CD4-positive, alpha-beta T cell treated with Interleukin-15 for 4 hours (primary cell): ENCODE measurements at places on chromosomes 6 and 20.

DNA sequence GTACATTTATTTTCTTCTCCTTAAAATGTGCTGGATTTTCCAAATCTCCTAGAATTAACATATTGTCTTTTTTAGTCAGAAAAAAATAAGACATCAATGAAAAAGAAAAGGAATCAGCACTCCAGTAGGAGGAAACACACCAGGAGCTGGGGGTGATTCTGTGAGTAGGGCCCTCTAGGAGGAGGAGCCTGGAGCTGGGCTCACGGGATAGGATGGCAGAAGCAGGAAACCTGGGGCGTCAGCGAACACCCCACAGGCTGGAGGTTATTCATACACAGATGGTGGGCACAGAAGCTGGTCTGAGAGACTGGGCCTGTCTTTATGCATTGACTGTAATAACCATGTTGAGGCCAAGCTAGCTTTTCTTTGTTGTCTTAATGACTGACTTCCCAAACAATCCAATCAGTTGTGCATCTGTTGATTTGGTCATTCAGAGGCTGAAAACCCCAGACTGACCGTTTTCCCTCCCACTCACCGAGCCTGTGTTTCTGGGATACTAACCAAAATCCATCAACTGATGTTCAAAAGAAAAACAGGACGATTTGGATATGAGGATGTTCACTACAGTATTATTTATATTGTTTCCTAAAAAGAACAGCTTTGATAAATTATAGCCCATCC, 53.1 kb downstream of the CPNE5 start:
- DNase-seq: no peak

DNA sequence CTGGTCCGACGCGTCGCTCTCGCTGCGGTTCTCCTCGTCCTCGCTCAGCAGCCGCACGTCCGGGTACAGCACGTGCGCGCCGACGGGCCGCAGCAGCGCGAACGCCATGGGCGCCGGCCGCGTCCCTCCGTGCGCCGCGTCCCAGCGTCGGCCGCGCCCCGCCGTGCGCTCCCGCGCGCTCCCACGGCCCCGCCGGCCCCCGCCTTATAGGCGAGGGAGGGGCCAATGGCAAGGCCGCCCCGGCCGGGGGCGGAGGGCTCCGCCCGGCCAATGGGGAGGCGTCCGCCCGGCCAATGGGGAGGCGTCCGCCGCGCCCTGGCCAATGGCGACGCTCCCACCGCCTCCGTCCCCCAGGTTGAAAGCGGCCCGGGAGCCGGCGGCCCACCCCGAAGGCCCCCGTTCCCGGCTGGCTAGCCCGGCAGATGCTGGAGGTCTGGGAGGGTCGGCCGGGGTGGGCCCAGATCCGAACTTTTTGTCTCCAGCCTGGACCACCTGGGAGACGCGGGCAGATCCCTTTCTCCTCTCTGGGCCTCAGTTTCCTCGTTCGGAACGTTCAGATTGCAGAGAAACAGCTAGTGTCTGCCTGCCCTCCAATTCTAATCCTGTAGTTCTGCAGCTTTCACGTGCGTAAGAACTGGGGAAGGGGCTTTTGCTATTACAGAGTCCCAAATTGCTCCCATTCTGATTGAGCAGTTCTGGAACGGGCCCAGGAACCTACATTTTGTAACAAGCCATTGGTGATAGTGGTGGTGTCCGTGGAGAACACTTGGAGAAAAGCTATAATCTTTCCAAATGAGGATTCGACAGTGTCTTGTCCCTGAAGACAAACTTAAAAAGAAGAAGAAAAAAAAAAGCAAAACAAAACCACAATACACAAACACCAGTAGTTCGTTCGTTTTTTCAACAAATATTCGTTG, at the start of gene TCF15:
TSS of gene TCF15 (minus strand) at position 180 of the 917 bp plus-strand sequence. CDS start at position 108, 72 bp downstream.
- no peak for DNase-seq

GRCh38 chr6:145842693-145843546, 28.3 kb upstream of the FBXO30 start:
- no peak for DNase-seq

- DNase-seq: no peak
Observed at GRCh38 chr6:161169696-161170095, 104.2 kb downstream of the AGPAT4 start.

- no peak for DNase-seq
Observed at GRCh38 chr6:24882835-24883555, 52.8 kb downstream of the RIPOR2 start.

GRCh38 chr20:31712112-31712553, 10.5 kb downstream of the BCL2L1 start:
- DNase-seq: no peak

DNA sequence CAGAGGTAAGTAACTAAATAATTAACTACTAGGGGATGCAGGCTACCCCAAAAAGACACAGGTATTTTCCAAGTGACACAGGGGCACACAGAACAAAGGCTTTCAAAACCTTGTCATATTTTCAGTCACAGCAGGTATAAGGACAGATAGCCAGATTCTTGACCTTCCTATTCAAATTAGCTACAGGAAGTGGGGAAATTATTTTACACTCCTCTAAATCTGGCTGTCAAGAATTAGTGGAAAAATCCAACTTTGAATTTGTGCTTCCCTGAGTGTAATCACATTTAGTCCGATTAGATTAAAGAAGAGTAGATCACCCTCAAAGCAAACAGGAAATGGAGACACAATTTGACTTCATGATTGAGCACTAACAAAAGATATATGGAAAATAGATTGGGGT, 60.6 kb downstream of the SYNE1 start:
- DNase-seq: no peak

DNA sequence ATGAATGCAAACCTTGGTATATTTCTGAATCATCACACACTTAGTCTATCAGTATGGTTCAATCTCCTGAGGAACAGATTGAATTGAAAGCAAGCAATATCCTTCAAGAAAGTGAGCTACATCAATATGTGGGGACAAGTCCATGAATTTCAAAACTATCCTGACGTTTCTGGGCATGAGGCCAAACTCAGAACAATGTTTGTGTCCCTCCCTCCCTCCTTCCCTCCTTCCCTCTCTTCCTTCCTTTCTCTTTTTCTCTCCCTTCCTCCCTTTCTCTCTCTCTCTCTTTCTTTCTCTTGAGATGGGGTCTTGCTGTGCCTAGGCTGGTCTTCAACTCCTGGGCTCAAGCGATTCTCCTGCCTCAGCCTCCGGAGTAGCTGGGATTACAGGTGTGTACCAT, 27.9 kb upstream of the SYNCRIP start:
- DNase-seq: no peak

DNA sequence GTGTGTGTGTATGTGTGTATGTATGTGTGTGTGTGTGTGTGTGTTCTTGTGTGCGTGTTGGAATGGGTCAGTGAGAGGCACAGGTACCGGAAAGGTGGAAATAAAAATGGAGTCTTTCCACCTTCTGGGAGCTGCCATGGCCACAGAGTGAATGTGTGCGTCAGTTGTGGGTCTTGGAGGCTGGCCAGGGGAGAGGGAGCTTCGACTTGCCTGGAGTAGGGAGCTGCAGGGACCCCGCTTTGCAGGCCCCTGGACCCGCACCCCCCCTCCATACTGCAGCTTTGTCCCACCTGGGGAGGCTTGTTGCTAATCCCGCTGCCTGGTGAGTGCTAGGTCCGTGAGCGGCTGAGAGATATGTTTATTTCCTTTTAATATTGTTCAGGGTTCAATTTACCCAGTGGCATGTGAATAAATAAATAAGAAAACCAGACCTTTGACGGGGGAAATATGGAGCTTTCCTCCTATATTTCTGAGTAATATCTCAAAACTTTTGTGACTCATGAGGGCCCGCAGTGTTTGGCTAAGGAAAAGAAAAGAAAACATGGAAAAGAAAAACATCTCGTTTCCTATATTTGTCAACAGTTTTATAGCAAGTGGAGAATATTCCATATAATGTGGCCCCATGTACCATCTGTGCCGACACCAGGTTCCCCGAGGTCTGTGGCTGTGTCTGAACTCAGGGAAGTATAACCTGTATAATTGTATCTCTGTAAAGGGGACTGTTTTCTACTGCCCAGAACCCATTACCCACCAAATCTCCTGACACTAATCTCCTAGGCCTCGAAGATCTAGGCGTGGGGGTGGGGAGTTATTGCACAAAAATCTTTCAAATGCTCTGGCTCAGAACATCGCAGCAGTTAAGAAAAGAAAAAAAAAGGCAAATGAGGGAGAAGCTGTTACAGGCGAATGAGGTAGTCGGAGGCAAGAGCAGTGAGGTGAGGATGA, 24.6 kb upstream of the CCDC167 start:
- DNase-seq: no peak

GRCh38 chr20:38242848-38243708, 17.5 kb downstream of the KIAA1755 start:
- no peak for DNase-seq

DNA sequence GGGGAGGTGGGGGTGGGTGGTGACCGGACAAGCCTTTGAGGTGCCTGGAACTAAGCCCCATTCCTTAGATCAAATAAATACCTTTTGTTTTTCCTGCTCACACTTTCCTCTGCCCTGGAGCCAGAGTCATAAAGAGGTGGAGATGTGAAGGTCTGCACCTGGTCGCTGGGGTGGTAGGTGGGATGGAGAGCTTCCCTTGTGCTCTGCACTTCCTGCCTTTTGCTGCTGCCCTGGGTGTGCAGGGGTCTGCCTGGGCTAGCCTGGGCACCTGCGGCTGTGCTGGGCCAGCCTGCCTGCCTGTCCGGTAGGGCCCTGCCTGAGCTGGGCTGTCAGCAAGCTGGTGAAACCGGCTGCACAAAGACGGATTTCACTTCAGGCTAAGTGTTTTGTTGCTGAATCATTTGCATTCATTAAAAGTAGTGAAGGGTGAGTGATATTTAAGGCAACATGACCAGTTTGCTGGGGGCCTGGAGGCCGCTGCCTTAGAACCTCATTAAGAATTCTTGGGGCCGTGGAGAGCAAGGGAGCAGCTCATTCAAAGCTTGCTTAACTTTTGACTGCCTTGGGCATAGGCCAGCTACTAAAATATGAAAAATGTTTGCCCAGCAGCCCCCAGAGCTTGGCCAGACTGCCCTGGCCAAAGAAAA, 20.5 kb downstream of the PTK7 start:
- DNase-seq: no peak

GRCh38 chr6:64672651-64673050, 1034.4 kb downstream of the EYS start:
- DNase-seq: no peak

GRCh38 chr6:136051140-136051775, 198.9 kb downstream of the MTFR2 start:
- DNase-seq: no peak

DNA sequence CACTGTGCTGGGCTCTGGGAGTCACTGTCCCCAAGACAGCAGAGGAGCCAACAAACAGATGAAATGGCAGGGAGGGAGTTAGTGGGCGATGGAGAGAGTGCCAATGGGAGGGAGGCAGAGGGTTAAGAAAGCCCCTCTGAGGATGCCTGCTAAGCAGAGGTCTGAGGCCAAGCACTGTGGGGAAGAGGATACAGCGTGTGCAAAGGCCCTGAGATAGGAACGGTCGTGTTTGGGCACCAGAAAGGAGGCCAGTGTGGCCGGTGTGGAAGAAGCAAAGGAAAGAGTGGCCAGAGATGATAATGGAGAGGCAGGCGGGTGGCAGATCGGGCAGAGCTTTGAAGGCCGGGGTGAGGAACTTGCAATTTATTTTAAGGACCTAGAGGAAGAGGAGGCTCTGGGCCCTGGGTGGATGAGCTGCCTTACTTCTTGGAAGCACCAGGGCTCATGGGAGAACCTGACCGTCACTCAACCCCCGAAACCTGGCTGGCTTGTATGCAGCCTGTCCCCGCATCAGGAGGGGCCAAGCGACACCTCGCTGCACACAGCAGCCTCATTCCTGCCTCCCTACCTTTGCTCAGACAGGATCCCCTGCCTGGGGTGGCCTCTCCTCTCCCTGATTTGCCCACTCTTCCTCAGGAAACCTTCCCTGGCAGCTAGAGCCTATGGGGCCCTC, 73.0 kb downstream of the KCNB1 start:
- no peak for DNase-seq

GRCh38 chr6:165659945-165660856, 2.8 kb downstream of the PDE10A start:
- no peak for DNase-seq

DNA sequence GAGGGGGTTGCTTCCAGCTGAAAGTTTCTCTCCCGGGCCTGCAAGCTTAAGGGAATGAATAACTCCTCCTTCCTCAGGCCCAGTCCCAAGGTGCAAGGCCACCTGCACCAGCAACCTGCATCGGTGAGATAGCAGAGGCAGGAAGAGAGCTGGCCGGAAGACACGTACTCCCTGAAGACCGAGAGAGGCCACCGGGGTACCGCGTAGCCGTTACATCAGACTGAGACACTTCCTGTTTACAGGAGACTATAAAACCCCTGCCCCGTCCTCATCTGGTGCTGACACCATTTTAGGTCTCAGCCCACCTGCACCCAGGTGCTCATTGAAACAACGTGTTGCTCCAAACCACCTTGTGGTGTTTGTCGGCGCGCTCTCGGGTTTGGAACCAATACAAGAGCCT, 60.5 kb upstream of the PRND start:
- DNase-seq: no peak

- no peak for DNase-seq
Observed at GRCh38 chr20:48298851-48299484, 513.7 kb upstream of the SULF2 start.

GRCh38 chr6:110355022-110355421, 3.1 kb downstream of the METTL24 start:
- DNase-seq: no peak

- no peak for DNase-seq
Observed at GRCh38 chr20:31475472-31476293, 595 bp downstream of the REM1 start.

DNA sequence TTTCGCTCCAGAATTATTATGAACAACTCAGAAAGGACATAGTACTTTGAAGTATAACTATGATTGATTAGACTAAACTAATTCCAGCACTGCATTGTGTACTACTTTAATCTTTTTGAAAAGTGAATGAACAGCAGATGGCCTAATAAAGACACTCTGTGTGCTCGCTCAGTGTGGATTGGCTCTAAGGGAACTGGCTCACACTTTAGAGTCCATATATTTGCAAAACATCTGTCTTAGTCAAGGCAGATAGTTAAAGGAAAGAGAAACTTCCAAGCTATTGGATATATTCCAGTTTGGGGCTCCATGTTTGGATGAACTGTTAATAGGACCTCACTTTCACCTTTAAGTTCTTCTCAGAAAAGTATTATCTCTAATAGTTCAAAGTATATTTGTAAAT, 218.9 kb downstream of the EYA4 start:
- DNase-seq: no peak

DNA sequence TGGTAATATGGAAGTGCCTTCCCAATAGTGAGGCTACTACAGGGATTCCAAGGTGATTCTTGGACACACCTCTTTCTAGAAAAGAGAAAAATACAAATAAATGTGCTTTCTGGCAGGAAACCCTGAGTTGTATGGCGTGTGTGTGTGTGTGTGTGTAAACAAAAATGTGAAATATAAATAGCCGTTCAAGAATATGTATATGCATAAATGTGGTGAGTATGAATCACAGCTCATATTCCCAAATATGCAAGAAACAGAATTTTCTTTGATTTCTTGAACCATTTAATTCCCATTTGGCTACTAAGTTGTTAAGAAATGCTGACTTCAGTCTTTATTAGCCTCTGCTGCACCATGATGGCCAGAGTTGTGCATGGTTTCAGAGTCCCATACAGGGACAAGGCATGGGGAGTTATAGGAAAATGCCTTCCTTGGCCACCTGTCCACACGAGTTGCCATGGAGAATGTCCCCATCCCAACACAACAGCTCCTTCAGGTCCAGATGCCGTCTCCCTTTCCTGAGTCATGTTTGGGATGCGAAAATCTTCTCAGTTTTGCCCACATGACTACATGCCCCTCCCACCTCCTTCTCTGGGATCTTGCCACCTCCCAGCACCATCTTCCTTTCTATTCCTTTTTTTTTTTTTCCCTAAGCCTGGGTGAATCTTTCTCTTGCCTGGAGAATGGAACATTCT, 312.4 kb upstream of the ECI2 start:
- no peak for DNase-seq
